ENCODE measurements at places on chromosomes 2 and 18.

GRCh38 chr2:165725421-165725820 lies 68.6 kb downstream of the GALNT3 start:
- DNase-seq, result no peak

DNA sequence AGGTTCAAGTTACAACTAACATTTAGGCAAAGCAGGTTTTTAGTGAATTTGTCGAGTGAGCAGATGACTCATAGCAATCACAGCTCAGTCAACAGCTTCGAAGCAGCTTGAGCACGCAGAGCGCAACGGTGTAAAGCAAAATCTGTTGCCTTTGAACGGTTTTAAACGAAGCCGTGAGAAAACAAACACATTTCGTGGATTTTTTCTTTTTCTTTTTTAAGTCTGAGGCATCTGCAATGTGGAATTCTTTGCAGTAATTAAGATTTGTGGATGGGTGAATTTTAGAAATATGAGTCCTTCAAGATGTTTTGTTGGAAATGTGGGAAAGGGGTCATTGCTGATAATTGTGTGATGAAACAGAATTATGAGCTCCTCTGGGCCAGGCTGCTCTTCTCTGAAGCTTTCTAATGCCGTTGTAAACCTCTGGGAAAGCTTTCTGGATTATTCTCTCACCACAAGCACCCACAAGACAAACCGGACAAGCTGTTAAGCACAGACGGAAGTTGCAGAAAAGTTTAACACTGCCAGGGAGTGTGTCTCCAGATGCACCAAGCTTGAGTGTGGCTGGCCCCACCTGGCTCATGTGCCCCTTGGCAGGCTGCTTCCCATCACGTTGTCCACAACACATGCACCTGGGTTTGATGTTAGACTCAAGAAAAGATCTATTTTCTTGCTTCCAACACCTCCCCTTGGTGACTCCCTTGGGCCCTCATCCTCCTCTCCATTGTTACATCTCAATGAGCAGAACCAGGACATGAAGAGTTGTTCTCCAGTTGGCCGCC lies 224.7 kb downstream of the ACKR3 start:
- no peak for DNase-seq

DNA sequence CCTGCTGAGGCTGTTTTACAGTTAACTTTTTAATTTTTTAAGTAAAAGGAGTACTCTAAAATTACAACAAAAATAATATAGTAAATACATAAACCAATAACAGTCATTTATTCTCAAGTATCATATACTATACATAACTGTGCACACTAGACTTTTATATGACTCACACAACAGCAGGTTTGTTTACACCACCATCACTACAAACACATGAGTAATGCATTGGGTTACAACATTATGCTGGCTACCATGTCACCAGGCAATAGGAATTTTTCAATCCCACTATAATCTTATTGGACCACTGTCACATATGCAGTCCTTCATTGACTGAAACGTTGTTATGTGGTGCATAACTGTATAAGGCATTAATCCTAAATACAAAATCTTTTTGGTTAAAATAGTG lies 42.5 kb downstream of the RASGRP3 start:
- DNase-seq, result no peak

DNA sequence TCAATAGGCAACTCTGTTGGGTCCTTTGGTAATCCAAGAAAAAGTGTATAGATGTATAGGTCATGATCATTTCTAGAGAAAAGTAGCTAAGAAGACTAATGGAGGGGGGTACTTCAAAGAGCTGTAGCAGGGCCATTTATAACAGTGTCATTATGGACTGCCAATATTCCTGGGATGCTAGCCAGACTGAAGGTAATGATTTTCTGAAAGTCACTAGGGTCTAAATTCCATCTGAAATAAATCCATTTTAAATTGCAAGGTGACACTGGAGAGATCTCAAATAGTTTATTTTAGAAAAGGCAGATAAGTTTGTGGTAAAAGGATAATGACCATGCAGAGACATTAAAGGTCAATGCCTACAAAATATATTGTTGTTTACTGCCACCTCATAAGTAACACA lies 4.5 kb upstream of the SPC25 start:
- DNase-seq, result no peak

DNA sequence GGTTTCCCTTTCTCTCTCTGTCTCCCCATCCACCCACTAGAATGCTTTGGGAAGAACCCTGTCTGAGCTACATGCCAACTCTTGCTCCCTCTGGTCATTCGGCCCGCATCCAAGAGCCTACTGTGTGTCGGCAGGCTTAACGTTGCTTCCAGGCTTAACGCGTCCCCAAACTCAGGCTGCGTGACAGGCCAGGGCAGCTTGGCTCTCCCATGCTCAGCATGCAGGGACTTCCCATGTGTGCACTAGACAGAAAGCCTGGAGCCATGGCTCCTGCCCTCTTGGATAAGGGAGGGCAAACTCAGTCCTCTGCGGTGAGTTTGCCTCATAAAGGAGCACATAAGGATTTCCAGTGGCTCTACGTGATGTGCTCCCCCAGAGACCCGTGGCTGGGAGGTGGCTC lies 43.2 kb downstream of the RPL31 start:
- no peak for DNase-seq

- DNase-seq, result no peak
These were observed 1176.9 kb upstream of the LRRTM1 start for GRCh38 chr2:81481242-81481993.

DNA sequence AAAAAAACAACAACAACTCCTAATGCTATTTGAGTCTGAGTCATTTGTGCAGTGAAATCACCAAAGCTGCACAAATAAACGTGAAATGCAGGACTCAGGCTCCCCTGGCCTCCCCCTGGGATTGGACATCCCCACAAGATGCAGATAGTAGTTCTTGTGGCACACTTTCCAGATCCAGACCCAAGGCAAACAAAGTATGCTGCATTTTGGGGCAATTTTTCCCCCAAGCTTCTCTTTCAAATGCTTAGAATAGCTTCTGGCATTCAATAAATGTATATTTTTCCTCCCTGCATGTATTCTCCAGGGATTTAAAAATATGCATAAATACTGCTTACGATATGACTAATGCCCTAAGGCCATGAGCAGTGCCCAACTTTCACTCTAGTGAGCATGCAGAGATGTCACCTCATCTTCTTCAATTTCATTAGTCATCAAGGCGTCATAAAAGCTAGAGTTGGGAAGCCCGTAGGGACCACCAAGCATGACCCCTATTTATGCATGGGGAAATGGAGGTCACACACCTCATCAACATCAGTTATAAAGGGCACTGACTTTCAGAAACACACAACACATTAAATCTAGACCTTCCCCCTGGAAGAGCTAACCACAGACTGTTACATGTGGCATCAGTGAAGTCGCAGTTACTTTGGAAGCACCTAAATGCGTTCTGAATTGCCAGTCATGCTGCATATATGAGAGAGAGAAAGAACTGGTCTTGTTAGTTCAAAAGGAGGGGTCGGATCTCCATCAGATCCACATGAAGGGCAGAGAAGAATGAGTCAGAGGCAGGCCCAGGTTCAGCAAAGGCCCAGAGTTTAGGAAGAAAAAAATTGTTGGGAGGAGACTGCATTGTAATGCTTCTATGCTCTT lies 374.1 kb downstream of the LPIN1 start:
- no peak for DNase-seq

GRCh38 chr2:133541376-133541775 lies 26.9 kb downstream of the NCKAP5 start:
- no peak for DNase-seq

DNA sequence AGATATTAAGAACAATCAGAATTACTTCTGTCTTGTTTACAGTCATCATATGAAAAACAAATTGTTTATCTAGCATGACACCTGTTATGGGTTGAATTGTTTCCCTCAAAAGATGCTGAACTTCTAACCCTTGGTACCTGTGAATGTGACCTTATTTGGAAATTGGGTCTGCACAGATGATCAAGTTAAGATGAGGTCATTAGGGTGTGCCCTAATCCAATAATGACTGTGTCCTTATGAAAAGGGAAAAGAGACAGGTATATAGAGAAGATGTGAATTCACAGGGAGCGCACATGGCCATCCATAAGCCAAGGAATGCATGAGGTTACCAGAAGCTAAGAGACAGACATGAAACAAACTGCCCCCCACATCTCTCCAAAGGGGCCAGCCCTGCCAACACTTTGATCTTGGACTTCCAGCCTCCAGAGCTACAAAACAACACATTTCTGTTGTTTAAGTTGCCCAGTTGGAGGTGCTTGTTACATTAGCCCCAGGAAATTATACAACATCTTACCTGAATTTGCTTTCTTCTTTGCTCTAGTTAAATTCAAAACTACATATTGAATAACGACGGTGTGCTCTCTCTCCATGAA lies 2.3 kb upstream of the HPCAL1 start:
- DNase-seq, result no peak

- DNase-seq, result no peak
These were observed 85.4 kb upstream of the B3GNT2 start for GRCh38 chr2:62110415-62111025.

DNA sequence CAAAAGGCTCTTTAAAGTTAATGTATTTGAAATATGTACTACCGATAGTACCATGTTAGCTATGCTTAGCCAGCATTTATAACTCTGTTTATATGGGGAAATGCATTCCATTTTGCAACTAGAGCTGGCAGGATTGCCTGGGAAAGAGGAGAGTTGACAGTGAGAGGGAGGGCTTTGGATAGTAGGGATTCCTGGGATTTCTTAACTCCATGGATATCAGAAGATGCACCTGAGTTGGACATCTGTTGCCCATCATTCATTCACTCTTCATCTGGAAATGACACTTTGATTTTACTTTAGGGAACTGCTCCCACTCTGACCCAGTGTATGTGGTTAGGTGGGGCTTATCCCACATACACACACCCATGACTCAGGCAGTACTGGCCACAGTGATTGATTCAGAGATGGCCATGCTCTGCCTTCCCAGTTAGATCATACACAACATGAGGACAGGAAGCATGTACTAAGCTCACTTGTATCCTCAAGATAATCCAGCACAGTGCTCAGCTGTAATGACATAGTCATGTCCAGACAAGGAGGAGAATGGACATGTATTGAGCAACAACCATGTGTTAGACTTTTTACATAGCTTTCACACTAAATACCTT lies 248.8 kb downstream of the MREG start:
- no peak for DNase-seq

- no peak for DNase-seq
These were observed 3.1 kb upstream of the MOB1A start for GRCh38 chr2:74181739-74182138.

GRCh38 chr2:74845217-74845751 lies 11.4 kb downstream of the HK2 start:
- no peak for DNase-seq

DNA sequence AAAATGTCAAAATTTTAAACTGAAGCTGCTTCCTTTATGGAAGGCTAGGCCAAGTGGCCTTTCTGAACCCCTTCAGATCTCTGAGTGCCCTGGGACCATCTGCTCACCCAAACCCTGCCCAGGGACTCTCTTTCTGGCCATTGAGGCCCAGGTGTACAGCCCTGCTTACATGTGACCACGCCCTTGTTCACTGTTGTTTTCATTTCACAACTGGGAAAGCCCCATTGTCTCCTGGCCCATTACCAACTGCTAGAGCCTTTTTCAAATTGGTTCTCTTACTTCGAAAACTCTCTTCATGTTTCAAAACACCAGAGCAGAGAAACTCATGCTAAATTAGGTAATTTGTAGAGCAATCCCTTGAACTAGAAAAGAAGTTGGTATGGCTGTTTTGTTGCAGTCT lies 219.5 kb upstream of the TANK start:
- no peak for DNase-seq

GRCh38 chr2:215272918-215273317 lies 38.9 kb upstream of the ATIC start:
- no peak for DNase-seq

GRCh38 chr2:45836740-45837139 lies 185.3 kb downstream of the PRKCE start:
- no peak for DNase-seq

GRCh38 chr18:74760436-74760835 lies 162.8 kb downstream of the ZNF407 start:
- no peak for DNase-seq

- DNase-seq, result no peak
These were observed 247.1 kb downstream of the BCL11A start for GRCh38 chr2:60306267-60306861.

DNA sequence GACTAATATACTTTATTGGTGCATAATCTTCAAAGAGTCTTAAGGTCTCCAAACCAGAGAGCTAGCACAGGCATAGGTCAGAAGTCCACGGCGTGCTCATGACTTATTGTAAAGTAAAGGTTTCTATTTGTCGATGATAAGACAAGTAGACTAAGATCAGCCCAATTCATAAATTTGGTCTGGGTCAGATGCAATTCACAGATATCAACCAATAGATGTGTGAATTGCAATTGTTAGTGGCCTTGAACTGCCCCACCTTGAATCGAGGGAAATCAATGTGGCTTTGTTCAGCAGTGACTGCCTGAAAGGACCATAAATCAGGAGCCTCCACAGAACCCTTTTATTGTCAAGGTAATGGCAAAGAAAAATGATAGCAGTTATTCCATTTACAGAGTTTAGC lies 39.1 kb upstream of the CPS1 start:
- no peak for DNase-seq

GRCh38 chr2:120738117-120738516 lies 2.4 kb downstream of the GLI2 start:
- DNase-seq, result no peak

DNA sequence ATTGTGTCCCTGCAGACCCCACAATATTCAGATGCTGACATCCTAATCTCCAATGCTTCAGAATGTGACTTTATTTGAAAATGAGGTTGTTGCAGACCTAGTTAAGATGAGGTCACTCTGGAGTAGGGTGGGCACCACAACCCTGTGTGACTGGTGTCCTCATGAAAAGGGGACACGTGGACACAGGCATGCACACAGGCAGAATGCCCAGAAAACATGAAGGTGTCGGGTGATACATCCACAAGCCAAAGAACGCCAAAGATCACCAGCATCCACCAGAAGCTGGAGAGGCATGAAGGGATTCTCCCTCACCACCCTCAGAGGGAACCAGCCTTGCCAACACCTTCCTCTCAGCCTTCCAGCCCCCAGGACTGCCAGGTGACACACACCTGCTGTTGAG lies 69.3 kb downstream of the AFF3 start:
- no peak for DNase-seq

- no peak for DNase-seq
These were observed 286.4 kb upstream of the PARD3B start for GRCh38 chr2:204258890-204259289.

DNA sequence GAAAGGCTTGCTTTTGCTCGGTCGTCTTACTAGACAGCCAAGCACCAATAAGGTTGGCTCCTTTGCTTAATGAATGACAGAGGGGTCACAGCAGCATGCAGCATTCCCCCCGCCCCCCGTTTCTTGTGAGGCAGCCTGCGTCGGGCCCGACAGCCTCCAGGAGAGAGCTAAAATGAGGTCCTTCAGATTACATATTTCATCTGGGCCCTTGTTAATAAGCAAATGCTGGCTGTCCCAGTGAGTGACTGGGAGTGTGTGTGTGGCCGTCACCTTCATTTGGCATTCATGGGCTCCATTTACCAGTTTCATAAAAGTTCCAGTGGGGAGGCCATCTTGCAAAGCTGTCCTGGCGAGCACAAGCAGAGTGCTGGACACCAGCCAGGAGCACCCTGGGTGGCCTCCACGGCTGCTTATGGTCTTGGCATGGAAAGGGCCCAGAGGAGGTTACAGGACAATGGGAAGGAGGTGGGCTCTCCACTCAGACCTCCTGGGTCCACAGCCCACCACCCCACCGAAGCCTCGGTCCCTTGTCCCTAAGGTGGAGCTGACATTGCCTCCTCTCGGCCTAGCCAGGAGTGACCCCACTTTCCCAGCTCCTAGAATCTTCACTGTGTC lies 37.2 kb downstream of the ODC1 start:
- no peak for DNase-seq

GRCh38 chr2:217695033-217695520 lies 307.7 kb downstream of the TNS1 start:
- no peak for DNase-seq
